ENCODE measurements at places on chromosomes 2 and 18.

GRCh38 chr2:102337481-102338386, 17.9 kb upstream of the IL18R1 start:
- no peak for DNase-seq

GRCh38 chr2:175964195-175964594, 37.9 kb downstream of the LNPK start:
- DNase-seq = no peak

GRCh38 chr18:49123431-49123830, 172.7 kb upstream of the SMAD7 start:
- no peak for DNase-seq

DNA sequence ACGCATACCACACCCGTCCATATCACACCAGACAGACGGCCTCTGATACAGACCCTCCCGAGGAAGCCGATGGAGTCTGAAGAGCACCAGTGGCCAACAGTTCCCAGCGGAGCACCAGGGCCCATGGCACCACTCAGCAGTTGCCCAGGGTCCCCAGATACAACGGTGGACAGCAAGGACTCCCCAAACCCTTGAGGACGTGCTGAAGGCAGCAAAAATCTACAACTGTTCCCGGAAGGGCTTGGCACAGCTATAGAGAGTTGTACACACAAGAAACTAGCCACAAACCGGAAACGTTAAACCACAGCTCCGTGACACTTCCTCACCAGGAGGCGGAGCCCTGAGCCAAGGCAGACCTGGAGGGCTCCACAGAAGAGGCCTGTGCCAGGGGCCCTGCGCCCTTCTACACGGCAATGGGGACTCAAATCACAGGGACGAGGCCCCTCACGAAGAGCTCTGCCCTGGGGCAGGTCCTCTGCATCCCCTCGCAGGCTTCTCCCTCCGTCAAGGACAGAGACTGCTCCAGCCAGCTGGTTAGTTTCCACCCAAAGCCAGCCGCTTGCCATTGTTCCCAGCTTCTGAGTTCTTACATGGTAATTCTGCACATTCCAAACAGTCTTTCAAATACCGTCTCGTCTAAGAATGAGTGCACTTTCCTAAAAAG, 133.4 kb downstream of the HDAC4 start:
- peak; percentile 87 for DNase-seq

DNA sequence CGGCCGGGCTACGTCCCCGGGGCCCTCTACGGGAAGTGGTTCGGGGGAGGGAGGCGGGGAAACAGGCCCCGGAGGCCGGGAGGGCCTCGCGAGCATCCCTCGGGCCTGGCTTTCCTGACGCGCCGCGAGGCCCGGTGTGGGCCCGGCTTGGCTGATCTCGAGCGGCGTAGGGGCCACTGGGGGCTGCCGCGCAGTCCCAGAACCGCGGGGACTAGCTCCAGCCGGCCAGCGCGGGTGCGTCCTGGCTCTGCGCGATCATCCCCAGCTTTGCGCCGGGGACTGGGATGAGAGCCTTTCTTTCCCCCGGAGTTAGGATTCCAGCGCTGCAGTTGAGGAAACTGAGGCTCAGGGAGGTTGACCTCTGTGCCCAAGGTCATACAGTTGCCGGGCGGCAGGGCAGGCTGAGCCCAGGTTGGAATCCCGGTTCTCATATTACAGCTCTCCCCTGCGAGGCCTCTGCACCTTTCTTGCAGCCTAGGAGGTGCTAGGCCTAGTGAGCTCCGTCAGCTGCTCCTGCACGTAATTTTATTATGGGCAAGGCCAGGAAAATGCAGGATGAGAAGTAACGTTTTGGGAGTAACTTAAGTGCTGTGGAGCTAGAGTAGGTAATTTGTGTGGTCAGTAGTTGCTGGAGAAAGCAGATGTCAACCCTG, 501 bp downstream of the LPIN1 start:
- no peak for DNase-seq

- DNase-seq = no peak
Measured at GRCh38 chr2:16687222-16687621, 21.6 kb upstream of the CYRIA start.

DNA sequence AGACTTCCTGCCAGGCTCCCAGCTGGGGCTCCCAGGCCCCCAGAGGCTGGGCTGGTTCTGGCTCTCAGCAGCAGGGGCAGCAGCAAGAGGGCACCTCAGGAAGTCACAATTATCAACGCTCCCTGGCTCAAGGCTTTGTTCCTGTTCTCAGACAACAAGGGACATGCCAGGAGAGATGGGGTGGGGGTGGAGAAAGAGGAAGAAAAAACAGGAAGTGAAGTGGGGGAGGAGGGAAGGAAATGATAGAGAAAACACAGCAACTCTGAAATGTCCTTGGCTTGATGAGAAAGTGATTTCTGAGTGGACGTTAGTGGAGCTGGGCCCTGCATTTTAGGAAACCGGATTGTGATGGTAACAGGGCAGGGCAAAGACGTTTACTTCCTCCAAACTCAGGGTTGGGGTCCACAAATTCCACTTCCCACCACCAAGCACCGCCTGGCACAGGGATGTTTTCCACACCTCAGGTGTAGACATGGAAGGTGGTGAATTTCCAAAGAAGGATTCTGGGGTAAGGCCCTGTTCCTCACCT, 40.4 kb downstream of the CYRIA start:
- DNase-seq = no peak

- DNase-seq = no peak
Measured at GRCh38 chr2:241855245-241855887, 3.3 kb downstream of the PDCD1 start.

- DNase-seq = no peak
Measured at GRCh38 chr18:7601246-7601615, 34.1 kb downstream of the PTPRM start.

GRCh38 chr2:58769111-58769863, 528.2 kb upstream of the FANCL start:
- no peak for DNase-seq

Data from stimulated activated CD8-positive, alpha-beta memory T cell treated with anti-CD3 and anti-CD28 coated beads, Interleukin-4, amount 100 ng/mL, for 1 hour (primary cell).